Activated CD4-positive, alpha-beta T cell treated with anti-CD3 and anti-CD28 coated beads, Interleukin-2, amount 10 ng/mL, durations not matched to agents 7 days and 5 days (primary cell): ENCODE measurements at places on chromosomes 3 and 15. TPM values are rescaled to one million over a fixed set of nuclear protein-coding genes. Genes with fewer than 3 reads are reported as not detected.

GRCh38 chr15:63135804-63136203, 14.1 kb downstream of the LACTB start:
- no peak for DNase-seq

DNA sequence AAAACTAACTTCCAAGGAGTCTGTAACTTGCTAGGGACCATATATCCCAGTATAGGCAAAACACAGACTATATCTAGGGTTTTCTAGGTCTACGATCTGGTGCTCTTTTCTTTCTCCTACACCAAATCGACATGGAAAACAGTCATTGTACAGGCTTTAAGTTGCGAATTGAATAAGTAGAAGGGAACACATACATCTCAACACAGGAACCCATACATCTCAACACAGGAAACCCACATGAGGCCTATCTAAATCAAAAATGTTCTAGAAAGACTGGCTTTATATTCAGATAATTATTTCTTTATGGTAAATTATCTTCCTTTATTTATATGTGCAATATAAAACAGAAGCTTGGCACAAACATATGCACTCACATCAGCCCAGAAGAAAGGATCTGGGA, 126.6 kb downstream of the ADAM10 start:
- no peak for DNase-seq

- peak; percentile 24 for DNase-seq
Measured at GRCh38 chr3:155744010-155744625, 753 bp downstream of the PLCH1 start.

DNA sequence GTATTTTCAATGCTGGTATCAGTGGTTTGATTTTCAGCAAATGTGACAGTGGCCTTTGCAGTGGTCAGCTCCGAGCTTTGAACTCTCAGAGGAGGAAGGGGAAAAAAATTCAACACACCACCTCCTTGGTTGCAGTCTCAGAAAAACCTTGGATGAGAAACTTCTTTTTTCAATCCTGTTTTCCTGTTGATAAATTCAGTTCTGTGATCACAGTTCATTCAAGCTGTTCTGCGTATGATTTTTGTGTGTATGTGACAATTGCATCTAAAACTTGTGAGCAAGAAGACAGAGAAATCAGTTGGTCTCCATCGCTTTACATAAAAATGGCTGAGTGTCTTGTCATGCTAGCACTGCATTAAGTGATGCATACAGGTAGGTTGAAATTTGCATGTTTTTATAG, 19.2 kb downstream of the ZBTB38 start:
- no peak for DNase-seq

Gene SLC2A2
- not detected for total RNA-seq

Gene MUSTN1
- not detected for total RNA-seq
